ENCODE measurements at places on chromosomes 6 and 20. TPM values are rescaled to one million over a fixed set of nuclear protein-coding genes. Genes with fewer than 3 reads are reported as not detected.

SMPDL3A gene
- total RNA-seq: 24.1 TPM

FAM184A gene
- total RNA-seq: 0.18 TPM

SMIM29 gene
- total RNA-seq: 28.6 TPM

DNMT3B gene
- 1.5 TPM for total RNA-seq

SCRT2 gene
- not detected for total RNA-seq

DSP gene
- 9.2 TPM for total RNA-seq

LAMP5 gene
- total RNA-seq: not detected

FANCE gene
- 3.3 TPM for total RNA-seq

TRDN gene
- total RNA-seq: not detected

CYP24A1 gene
- not detected for total RNA-seq

ALDH8A1 gene
- 3.8 TPM for total RNA-seq

PGC gene
- not detected for total RNA-seq
